ENCODE measurements at places on chromosomes 5 and 9.
A peak's percentile ranks its signal among the peaks of the same experiment; 100 is the strongest.

GRCh38 chr5:1115123-1115815 lies 3.4 kb upstream of the SLC12A7 start:
- no peak for DNase-seq

DNA sequence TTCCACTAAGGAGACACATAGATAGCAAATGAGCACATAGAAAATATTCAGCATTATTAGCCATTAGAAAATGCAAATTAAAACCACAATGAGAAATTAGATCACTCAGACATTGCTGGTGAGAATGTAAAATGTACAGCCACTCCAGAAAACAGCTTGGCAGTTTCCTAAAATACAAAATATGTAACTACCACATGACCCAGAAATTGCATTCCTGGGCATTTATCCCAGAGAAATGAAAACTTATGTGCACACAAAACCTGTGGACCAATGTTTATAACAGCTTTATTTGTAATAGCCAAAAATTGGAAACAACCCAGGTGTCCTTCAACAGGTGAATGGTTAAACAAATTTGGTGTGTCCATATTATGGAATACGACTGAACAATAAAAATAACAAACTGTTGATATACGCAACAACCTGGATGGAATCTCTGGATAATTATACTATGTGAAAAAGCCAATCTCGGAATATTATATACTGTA lies 34.8 kb upstream of the SHC3 start:
- DNase-seq, result no peak

GRCh38 chr9:2181792-2182191 lies 166.6 kb downstream of the SMARCA2 start:
- DNase-seq, result peak; percentile 46

DNA sequence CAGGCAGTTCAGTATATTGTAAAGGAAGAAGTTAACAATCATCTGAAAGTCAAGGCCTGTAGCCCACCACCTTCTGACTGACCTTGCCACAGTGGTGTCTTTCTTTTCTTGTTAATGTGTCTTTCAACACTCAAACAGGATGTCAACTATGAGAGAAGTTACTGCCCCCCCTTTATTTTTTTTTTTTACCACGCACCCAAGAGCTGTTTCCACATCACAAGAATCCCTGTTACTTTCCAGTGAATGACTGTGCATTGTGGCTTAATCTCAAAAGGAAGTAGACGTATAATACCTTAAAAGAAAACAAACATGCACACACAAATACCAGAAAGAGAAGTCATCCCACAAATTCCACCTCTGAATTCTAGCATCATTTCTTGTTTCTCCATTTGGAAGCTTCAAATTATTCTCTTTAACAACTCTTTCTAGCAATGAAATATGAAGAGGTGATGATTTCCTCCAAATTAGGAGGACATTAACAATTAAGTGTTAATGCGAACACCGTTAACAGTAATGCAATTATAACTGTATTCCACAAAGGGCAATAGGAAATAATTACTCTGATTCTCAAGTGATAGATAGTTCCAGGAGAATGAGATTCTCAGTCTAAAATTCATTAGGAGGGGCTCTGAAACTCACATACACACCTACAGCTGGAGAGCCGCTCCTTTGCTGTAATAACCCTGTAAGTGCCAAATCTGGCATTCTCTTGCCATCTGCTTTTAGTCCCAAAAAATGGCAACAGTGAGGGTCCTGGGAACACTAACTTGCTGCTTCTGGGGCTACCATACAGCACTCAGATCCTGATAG lies 201.0 kb downstream of the EFNA5 start:
- DNase-seq, result peak; percentile 94

DNA sequence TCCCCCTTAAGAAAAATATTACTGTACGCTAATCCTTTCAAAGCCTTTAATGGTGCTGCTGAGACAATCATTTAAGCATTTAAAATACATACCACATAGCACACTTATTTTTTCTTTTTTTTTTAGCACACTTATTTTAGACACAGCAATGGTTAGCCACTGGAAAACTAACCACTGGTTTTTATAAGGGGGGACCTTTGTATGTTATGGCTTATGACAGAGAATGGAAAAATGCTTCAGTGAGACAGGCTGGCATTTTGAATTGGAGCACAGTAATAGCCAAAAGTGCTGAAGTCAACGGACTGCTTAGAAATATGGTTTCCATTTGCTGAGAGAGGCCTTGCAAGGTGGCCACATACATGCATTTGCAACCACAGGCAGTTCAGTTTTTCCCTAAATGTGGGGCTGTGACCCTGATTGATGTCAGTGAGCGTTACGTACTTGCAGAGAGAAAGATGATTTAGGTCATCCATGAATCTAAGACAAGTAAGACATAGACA lies 28.5 kb downstream of the AOPEP start:
- no peak for DNase-seq

DNA sequence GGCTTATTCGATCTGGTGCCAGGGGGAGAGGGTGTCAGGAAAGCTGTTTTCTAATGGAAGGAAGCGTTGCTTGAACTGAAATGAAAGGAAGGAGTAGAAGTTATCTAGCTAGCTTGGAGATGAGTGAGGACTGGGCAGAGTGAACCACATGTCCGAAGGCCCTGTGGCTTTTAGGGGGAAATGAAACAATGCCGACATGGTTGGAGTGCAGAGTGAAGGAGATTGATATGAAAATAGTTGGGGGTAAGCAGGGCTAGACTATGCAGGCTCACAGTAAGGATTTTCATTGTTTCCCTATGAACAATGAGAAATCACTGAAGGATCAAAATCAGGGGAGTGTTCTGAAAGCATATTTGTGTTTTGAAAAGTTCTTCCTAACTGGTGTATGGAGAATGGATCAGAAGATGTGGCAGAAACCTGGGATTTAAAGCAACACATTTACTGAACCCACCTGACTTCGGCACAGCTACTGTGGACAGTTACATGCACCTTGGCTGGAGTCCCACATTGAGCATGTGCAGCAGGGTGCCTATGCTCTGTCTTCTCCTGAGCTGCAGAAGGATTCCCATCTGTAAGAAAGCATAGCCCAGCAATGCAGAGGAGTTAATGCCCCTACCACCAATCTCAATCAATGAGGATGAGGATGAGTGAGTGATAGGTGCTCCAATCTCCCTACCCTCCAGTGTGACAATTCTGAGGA lies 144.4 kb upstream of the TBCA start:
- DNase-seq, result no peak

- DNase-seq, result no peak
Observed at GRCh38 chr9:35646153-35646532, 4.6 kb downstream of the SIT1 start.

DNA sequence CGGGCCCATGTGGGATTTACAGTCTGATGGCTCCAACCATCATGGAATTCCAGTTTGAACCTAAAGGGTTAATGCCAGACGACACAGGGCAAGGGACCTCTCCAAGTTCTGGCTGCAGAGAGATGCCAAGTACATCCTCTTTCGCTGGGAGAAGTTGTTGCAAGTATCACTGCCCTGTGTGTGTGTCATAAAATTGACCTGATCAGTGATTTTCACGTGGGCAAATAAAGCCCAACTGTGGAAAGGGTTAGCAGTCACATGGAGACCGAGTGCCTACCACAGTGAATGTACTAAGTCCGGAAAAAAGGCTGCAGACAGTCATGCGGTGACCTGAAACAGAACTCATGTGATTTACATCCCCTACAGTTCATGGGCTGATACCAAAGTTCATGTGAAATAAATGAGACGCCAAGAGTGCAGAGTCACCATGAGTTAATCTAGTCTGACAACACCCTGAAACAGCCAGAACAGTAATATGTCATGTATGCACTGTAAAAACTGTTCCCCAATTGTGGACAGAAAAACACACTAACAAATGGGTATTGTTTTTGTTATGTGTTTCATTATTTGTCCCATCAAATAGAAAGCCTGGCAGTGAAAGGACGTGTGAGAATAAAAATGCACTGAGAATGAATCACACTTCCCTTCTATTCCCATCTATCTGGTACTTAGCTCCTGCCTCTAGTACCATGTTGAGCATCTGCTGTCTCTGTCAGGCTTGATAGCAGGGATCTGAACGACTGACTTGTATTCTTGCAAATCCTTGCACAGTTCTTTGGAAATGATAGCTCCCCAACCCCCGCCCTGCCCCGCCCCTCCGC lies 115.7 kb downstream of the SUSD1 start:
- DNase-seq, result peak; percentile 95

DNA sequence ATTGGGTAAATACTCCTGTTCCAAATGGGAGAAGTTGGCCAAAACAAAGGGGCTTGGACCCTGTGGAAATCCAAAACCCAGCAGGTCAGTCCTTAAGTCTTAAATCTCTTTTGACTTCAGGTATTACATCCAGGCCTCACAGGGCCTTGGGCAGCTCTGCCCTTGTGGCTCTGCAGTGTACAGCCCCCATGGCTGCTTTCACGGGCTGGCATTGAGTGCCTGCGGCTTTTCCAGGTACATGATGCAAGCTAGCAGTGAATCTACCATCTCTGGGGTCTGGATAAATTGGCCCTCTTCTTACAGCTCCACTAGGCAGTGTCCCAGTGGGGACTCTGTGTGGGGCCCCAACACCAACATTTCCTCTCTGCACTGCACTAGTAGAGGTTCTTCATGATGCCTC lies 308.5 kb upstream of the ARRDC3 start:
- no peak for DNase-seq
